ENCODE measurements at places on chromosomes 1 and 21.

- DNase-seq, result no peak
These were observed 256 bp upstream of the TARBP1 start for GRCh38 chr1:234479310-234479559.

DNA sequence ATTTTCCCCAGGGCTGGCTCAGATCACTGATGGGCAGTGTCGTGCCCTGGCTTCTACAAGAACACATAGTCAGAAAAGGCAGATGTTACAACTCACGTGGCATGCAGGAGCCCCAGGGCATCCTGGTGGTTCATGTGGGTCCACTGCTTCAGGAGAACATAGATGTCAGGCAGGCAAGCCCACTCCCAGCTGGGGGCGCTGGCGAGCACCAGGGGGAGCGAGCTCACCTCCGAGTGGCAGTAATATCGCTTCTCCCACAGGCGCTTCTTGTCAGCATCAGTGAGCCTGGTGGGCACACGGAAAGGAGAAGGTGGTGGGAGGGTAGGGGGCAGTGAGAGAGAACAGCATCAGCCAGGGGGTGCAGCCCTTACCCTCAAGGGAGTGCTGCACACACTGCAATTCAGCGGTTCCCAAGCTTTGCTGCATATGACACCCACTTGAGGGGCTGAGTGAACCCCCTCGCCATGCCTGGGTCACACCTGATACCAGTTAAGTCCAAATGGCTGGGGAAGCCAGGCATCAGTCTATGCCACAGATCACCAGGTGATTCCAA is 34.3 kb upstream of the PPP1R15B start:
- DNase-seq, result no peak

- no peak for DNase-seq
These were observed 17.2 kb upstream of the C4BPB start for GRCh38 chr1:207071426-207071825.

DNA sequence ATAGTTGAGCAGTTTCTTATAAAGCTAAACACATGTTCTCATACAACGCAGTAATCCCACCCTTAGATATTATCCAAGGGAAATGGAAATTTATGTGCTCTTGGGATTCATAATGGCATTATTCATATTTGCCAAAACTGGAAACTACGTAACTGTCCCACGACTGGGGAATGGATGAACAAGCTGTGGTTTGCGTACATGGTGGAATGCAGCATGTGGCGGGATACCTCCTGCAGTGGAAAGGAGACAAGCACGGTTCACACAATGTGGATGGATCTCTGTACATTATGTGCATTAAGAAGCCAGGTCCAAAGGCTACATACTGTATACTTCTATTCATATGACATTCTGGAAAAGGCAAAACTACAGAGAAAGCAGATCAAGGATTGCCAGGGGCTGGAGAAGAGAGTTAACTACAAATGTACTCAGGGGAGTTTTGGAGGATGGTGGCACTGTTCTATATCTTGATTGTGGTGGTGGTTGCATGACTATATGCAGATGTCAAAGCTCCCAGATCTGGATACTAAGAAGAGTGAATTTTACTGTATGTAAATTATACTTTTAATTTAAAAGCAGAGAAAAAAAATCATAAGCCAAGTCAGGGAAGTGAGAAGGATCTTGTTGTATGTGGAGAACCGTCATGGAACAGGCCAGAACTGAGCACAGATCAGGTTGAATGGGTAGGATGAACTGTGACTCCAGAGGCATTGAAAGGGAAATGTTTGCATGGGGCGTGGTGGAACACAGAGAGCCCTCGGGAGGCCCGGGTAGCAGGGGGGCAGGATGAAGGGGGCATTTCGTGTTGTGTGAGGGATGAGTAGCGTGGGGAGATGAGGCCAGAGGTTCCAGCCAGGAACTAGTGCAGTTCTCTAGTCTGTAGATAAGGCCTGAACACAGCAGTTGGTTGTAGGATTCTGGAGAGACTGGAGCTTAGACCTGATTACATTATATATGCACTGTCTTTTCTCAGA is 90.7 kb downstream of the GALNT2 start:
- DNase-seq, result no peak

- DNase-seq, result no peak
These were observed 7.4 kb upstream of the MEX3A start for GRCh38 chr1:156089704-156090103.
